Stimulated activated CD4-positive, alpha-beta T cell treated with anti-CD3 and anti-CD28 coated beads, Interleukin-1b, Interleukin-23, amount 100 ng/mL, for 4 hours (primary cell): ENCODE measurements at places on chromosomes 13 and 19.

DNA sequence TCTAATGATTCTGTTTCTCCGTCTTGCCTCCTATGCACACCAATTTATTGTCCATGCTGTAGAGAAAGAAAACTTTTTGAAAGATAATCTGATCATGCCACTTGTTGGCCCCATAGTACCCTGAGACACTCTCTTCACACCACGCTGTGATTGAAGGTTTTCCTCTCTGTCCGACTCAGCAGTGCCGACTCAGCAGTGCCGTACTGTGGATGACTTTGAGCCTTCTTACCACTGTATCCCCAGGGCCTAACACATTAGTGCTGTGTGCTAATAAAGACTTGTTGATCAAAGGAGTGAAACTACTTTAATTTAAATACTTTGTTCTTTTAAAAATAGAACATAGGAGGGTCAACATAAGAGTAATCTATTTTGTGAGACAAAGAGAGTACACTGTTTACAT lies 429.6 kb downstream of the KLF12 start:
- DNase-seq: no peak

- DNase-seq: no peak
Observed at GRCh38 chr13:90950160-90950559, 397.3 kb upstream of the MIR17HG start.

- no peak for DNase-seq
Observed at GRCh38 chr19:38837656-38838121, 6.1 kb upstream of the ECH1 start.

DNA sequence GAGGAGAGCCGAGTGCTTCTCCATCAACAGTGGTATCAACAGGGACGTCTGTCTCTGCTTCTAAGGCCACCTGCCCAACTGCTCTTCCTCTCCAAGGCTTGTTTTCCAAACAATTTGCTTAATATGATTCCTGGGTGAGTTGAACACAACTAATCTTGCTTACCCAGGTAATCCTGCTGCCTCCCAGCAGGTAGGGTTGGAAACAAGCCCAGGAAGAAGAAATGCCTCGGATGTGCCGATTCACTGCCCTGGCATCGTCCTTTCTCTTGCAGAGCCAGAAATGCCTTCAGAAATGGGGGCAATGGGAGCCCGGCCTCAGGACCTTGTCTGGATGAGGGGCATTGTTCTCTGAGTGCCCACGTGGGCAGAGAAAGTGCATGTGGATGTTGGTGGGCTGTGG lies 51.9 kb upstream of the C1QTNF9B start:
- no peak for DNase-seq

DNA sequence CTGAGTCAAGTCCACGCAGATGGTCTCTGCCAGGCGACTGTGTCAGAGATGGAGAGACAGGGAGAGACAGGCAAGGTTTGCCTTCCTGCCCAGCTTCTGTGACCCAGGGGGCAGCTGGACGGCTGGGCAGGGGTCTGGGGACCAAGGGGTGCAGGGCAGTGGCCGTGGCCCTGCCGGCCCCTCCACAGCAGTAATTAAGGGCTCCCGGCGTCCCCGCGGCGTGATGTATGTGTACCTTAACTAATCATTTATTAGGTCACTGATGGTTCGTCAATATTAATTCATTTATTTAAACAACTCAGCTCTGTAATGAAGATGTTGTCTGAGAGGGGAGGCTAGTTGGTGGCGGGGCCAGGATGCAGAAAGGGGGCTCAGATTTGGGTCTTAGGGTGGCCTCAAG lies 28.6 kb upstream of the TCF3 start:
- no peak for DNase-seq

- DNase-seq: no peak
Observed at GRCh38 chr13:84290386-84290785, 408.1 kb upstream of the SLITRK1 start.

DNA sequence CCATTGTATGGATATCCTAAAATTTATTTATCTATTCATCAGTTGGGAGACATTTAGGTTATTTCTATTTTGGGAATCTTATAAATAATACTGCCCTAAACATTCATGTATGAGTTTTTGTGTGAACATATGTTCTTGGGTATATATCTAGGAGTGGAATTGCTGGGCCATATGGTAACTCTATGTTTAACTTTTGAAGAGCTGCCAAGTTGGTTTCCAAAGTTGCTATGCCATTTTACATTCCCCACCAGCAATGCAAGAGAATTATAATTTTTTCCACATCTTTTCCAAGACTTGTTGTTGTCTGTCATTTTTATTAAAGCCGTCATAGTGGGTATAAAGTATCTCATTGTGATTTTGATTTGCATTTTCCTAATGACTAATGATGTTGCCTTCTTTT lies 48.2 kb upstream of the CALM3 start:
- no peak for DNase-seq

DNA sequence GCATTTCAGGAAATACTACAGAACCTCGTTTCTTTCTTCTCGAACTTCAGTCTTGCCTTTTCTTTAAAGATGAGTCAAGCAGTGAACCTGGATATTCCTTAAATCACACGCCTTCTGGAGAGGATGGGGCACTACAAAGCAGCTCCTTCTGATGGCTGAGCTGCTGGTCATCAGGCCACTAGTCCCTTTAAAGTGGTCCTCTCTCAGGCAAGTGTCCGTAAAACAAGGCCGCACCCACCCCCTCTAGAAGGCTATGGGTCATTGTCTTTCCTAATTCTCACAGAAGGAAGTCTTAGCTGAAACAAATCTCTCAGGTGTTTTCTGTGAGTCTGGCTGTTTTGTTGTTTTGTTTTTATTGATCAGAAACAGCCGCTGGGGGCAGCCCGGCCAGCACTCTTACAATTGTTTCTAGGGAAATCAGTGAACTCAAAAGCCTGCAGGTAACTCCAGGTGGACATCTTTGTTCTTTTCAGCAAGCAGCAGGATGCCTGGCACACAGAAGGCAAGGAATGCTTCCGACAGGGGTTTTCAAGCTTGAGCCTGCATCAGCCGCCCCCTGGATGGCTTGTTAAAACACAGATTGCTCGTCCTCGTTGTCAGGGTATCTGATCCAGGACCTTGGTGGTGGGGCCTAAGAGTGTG lies 45.4 kb downstream of the MBNL2 start:
- DNase-seq: no peak

GRCh38 chr19:32231020-32231419 lies 114.4 kb upstream of the ZNF507 start:
- DNase-seq: no peak

- no peak for DNase-seq
Observed at GRCh38 chr13:110700641-110701040, 5.3 kb downstream of the CARS2 start.

- DNase-seq: no peak
Observed at GRCh38 chr19:39032063-39032918, at the start of gene FBXO27. TSS of gene FBXO27 (minus strand) at chr19:39032549. CDS start at chr19:39032227, 322 bp downstream.

GRCh38 chr19:38267761-38268483 lies 3.5 kb downstream of the SPINT2 start:
- no peak for DNase-seq

GRCh38 chr19:44164327-44164672 lies 600 bp upstream of the ZNF226 start:
- DNase-seq: no peak

DNA sequence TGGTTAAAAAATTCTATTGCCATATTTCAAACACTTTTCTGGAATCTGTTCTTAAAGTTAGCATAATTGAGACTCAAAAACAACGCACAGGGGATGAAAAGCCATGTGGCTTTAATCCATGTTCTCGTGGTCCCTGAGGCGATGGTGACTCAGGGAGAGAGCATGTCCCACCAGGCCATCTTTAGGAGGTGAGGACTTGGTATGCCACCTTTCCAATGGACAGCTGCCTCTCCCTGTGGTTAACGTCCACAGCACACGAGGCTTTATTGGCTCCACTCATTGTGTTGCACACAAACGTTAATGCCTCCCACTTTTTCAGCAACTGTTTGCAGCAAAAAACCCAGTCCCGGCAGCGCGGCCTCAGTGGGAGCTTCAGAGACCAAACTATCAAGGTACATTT lies 51.4 kb downstream of the EFNB2 start:
- DNase-seq: no peak
